ENCODE measurements at places on chromosomes 6 and 20.

GRCh38 chr20:53736757-53737395, 143.2 kb upstream of the ZNF217 start:
- no peak for DNase-seq

DNA sequence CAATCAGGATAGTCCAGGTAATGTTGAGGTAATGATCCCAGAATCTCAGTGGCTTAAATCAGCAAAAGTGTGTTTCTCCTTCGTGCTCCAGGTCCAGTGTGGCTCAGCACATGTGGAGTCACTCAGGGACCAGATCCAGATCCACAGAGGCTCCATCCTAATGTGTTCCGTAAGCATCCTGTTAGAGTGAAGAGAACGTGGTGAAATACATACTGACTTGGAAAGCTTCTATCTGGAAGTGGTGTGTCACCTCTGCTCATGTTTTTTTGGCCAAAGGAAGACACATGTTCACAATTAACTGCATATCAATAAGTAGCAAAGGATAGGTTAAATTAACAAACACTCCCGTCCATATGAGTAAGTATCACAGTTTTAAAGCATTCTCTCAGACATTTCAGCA, 26.8 kb upstream of the PREP start:
- no peak for DNase-seq

DNA sequence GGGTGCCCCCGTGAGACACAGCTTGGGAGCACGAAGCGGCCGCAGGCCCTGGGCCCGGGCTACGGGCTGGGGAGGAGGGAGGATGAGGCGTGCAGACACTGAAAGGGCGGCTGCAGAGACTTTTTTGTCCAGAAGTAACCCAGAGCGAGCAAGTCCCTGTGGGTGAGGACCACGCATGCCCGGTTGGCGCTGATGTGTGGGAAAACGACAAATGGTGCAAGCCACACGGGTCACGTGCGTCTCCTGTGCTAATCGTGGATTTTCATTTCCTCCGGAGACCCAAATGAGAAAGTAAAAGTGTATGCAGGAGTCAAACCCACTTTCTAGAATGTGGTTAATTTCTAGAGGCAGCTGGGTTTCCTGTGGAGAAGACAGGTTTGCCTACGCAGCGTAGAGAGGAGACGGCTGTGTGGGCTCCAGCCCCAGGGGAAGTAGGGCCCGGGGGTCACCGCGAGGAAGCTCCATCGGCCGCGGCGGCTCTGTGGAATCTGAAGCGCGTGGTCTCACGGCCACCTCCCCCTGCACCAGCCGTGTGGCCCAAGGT, 19.0 kb downstream of the DLL1 start:
- no peak for DNase-seq

GRCh38 chr6:4067673-4068072, 11.3 kb downstream of the FAM217A start:
- no peak for DNase-seq

GRCh38 chr20:11094196-11094595, 420.4 kb upstream of the JAG1 start:
- DNase-seq = no peak

DNA sequence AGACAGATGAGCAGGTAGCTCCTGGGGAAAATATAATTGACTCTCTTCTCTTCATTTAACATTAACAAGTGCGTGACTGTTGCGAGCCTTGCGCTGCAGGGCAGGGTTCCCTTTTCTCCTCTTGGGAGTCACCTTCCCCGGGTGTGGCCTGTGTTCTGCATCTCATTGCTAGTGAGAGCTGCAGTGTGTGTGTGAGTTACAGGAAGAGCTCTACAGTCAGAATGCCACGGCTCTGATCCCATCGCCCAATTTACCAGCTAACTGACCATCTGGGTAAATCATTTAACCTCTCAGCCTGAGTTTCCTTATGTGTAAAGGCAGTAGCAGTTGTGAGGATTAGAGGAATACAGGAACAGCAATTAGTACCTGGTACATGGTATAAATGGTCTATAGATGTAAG, 106.8 kb upstream of the NUP153 start:
- no peak for DNase-seq

GRCh38 chr20:62496568-62497218, 20.9 kb upstream of the GATA5 start:
- no peak for DNase-seq

DNA sequence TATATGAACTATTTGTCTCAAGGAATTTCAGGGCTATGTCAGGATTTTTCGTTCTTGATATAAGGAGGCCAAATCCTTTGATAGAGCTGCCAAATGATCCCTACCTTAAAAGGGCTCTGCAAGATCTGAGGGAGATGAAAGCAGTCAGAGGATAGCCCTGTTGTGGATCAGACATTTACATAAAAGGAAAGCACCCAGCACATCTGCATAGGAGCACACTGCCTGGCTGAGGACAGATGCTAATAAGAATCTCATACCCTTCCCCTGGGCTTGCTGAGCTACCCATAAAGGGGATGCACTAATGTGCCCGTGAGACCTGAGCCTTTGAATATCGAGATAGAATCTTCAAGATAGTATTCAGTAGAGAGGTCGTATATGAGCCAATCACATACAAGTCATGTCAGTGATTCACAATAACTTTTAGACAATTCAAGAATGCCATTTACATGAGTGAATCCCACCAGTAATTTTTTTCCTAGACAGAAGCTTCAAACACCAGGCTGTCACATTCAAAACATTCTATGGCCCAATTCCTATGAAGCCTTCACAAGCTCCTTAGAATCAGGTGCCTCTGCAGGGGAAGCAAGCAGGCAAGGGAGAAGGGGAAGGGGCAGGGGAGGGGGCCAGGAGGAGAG, 71.1 kb downstream of the STMND1 start:
- no peak for DNase-seq

GRCh38 chr20:1870792-1871550, 24.2 kb upstream of the SIRPA start:
- no peak for DNase-seq

GRCh38 chr6:125781314-125781868, 9.4 kb upstream of the NCOA7 start:
- DNase-seq = no peak

GRCh38 chr6:79586548-79586947, 44.6 kb upstream of the SH3BGRL2 start:
- no peak for DNase-seq
